ENCODE measurements at places on chromosomes 11 and 22.

GRCh38 chr11:125329786-125330185 lies 165.2 kb downstream of the PKNOX2 start:
- no peak for DNase-seq

GRCh38 chr11:13038366-13038765 lies 29.2 kb downstream of the RASSF10 start:
- DNase-seq = no peak

DNA sequence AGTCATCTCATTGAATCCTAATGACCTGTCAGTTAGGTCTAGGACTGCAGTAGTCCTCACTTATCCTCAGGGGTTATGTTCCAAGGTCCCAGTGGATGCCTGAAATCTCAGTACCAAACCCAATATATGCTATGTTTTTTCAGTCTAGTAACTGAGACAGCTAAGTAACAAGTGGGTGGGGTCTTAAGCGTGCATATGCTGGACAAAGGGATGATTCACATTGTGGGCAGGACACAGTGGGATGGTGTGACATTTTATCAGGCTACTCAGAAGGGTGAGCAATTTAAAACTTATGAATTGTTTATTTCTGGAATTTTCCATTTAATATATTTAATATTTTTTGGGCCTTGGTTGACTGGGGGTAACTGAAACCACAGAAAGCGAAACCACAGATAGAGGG lies 29.0 kb downstream of the DDX10 start:
- DNase-seq = no peak

DNA sequence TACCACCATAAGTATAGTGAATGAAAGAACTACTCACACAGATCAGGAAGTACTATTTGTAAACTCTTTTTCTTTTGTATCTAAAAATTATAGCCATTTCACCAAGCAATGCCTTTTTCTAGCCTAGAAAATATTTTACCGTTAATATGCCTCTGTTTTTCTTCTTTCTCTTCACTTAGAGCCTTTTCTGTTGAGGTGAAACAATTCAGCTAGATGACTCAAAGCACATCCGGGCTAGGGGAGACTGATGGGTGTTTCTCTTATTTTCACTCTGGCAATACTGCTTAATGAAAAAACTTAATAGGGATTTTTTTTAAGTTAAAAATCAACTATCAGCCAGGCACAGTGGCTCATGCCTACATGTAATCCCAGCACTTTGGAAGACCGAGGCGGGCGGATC lies 93.3 kb downstream of the SGSM3 start:
- DNase-seq = no peak

- DNase-seq = no peak
Measured at GRCh38 chr11:134738581-134738980, 326.5 kb upstream of the B3GAT1 start.

DNA sequence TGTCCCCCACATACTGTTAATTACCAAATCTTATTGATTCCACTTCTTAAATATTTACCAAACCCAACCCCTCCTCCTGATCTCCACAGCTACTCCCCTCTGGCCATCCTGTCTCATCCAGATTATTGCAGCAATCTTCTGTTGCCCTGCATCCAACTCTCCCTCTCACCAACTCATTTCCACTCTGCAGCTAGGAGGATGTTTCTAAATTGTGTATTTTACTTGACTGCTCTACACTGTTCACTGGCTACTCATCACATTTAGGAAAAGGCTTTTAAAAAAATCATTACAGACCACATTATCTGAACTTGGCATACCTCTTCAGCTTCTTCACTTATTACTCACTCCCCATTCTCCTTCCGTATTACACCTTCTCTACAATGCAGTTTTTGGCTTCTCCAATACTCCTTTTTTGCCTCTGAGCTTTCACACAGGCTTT lies 117.9 kb downstream of the ATG16L2 start:
- no peak for DNase-seq

DNA sequence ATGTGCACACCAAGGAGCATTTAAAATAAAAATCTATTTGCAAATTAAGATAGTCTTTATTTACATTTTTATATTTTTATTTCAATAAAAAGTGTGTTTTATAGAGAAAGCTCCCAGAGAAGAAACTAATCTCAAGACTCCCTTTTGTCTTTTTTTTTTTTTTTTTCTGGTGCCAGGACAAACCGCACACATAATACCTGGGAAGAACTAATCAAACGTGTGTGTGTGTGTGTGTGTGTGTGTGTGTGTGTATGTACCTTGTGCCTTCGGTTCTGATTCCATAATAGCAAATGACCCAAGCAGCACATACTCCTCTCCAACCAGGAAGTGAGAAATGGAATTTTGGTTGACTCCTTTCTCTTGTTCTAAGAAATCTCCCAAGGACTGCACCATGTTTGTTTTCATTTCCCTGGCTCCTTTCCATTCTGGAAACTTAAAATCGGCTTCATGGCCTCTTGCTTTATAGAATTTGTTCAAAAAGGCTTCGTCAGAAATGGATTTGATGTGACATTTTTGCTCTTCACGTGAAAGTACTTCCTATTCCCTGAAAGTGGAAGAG lies 65.3 kb downstream of the ST3GAL4 start:
- no peak for DNase-seq

DNA sequence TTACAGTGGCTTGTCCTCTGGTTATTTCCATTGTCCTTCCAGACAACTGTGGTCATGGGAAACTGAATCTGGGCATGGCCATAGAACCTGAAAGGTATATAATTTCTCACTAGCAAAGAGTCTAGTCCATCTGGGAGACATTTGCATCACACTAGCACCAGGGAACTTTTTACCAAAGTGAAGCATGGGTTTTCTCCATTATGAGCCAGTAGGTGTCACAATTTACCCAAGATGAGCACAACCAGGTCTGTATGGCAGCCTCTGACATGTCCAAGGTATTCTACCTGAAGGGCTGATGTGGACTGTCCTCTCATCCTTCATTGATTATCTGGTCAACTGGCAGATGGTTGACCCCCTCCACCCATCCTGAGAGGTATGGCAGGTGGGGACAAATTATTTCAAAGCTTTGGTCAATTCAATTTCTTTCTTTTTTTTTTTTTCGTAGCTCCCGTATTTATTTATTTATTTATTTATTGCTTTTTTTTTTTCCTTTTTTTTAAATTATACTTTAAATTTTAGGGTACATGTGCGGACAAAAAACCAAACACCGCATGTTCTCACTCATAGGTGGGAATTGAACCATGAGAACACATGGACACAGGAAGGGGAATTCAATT lies 425.9 kb downstream of the TMEM135 start:
- peak; percentile 15 for DNase-seq

DNA sequence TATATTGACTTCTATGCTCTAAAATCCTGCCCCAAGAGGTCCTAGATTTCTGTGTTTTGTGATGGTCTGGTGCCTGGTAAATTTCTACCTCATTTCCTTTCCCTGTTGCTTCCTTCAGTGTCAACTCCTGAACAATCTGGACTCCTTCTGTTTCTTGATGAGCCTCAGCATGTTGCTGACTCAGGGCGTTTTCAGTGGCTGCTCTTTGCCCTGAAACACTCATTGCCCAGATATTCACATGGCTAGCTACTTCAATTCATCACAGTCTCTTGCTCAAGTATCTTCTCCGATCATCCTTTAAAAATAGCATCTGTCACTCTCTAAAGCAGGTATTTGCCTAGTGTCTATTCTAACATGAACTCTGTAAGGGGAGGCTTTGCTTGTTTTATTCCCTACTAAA lies 526.3 kb upstream of the RAG2 start:
- DNase-seq = no peak

GRCh38 chr11:119012629-119013170 lies 5.4 kb downstream of the RPS25 start:
- DNase-seq = no peak

- DNase-seq = no peak
Measured at GRCh38 chr11:36345535-36346141, 49.5 kb downstream of the PRR5L start.

DNA sequence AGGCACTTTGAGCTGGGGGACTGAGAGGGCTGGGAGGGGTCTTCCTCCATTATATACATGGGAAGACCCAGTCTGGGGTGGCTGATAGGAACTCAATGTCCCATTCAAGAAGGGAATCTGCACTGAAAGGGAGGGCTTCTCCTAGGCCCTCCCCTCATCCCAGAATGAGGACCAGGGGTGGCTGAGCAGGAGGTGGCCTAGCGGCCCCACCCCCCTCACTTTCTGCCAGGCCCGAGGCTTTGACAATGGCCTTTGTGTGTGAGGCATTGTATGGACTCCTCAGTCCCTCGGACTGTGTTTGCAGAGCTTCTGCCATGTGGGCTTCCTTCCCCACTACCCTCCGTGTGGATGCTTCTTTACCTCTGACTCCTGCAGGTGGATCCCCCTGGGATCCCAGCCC lies 65.7 kb downstream of the NECTIN1 start:
- no peak for DNase-seq

DNA sequence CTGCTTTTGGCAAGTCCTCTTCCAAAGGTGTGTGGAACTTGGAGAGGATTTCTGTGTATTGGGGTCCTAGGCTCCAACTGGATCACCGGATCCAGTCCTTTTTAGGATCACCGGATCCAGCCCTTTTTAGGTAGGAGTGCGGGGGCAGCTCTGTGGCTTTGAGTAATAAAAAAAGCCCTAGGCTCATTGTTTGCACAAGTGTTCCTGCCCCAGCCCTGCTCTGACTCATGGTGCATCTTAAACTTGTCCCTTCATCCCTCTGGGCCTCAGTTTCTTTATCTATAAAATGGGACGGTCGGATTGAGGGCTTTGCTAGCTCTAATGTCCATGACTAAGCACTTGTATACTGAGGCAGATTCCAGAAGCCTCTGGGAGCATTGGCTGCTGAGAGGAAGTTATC lies 22.7 kb upstream of the CD44 start:
- DNase-seq = no peak

Measured in HTR-8/SVneo (cell line).